ENCODE measurements at places on chromosomes 13 and 19. TPM values are rescaled to one million over a fixed set of nuclear protein-coding genes. Genes with fewer than 3 reads are reported as not detected.

Gene ZBTB32
- not detected for total RNA-seq

Gene RNF113B
- total RNA-seq: not detected

Gene TFPT
- total RNA-seq: 11.9 TPM

Gene NDUFA13
- total RNA-seq: 32.0 TPM

DNA sequence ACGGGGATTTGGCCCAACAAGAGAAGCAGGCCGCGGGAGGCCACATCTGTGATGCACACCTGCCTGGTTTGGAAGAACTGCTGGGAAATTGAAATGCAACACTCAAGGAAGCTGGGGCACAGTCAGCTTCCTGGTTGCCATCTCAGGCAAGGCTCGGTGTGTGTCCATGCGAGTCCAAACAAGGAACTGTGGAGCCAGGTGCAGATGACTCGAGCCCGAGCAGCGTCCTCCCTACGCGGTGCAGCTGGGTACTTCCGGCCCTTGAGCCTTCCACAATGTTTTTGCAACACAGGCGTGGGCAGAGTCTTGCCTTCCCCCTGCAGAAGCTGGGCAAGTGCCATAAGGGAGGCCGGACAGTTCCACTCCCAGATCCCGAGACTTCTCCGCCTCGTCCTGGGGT lies 94.6 kb downstream of the CRYL1 start:
- no peak for DNase-seq

Gene TEKTIP1
- 1.3 TPM for total RNA-seq

DNA sequence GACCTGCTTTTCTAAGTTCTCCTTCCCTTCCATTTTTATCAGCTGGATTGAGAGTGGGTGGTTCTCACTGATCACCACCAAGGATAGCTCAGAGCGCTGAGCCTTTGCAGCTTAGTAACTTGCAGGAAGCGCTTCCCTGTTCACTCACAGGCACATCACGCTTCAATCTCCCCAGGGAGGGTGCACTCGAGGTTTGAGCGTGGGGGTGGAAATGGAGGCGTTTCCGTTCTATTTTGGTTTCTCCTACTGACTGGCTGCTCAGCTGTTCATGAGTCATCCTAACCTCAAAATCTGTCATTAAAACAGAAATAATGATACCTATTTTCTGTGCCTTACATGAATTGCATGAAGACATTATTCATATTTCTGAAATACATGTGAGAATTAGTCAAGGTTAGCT lies 292.1 kb downstream of the SPRY2 start:
- DNase-seq: peak; percentile 79

GRCh38 chr13:98309569-98310335 lies 132.7 kb upstream of the RNF113B start:
- DNase-seq: no peak

Gene RFPL4AL1
- 2.3 TPM for total RNA-seq

Gene UBA52
- 242 TPM for total RNA-seq

Gene KLK3
- total RNA-seq: not detected

GRCh38 chr13:61258185-61258584 lies 157.5 kb downstream of the PCDH20 start:
- no peak for DNase-seq

Gene KCNN1
- total RNA-seq: not detected

Gene ACP5
- total RNA-seq: 8.0 TPM

- peak; percentile 97 for DNase-seq
Observed at GRCh38 chr19:8367327-8368001, 3.5 kb downstream of the ANGPTL4 start.

Gene SPACA6
- 16.3 TPM for total RNA-seq

DNA sequence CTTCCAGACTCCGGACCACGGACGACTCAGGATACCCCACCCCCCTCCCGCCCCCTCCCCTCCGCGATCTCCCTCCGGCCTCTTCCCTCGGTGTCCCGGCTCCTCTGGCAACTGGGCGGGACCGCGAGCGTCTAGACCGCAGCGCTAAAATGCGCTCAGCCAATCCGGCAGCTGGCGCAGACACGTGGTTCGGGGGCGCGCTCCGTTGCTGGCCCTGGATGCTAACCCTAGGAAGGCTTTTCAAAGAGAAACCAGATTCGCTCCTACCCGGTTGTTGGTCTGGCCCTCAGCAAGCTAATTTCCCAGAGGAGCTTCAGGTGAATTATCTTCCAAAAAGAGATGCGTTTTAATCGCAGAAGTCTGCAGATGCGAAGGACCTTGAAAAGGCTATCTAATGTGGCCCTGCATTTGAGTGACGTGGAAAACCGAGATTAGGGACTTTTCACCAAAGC lies at the start of gene DZIP1:
DZIP1 (minus strand) TSS at position 106 of the 452 bp plus-strand sequence. CDS start 2,677 bp downstream, outside the sequence.
- peak; percentile 79 for DNase-seq

DNA sequence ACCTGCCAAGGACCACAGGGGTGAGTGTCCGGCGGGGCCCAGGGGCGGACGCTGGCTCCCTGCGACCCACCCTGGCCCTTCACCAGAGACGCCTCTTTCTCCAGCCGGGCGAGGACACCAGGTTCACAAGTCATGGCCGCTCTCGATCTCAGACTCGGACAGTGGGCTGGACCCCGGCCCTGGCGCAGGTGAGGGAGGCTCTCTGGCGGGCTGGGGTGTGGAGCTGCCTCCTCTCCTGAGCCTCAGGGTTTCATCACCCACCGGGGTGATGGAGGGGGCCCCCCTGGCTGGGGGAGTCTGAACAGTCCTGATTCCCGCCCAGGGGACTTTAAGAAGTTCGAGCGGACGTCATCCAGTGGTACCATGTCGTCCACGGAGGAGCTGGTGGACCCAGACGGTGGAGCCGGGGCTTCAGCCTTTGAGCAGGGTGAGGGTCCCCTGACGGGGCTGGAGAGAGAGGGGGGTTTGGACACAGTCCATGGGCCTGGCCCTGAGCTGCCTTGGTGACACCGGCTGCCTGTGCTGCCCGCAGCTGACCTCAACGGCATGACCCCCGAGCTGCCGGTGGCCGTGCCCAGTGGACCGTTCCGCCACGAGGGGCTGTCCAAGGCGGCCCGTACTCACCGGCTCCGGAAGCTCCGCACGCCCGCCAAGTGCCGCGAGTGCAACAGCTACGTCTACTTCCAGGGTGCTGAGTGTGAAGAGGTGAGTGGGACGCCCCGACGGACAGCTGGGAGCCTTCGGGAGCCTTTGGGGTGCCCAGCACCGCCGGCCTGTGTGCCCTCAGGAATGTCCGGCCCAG lies 13.6 kb downstream of the ARHGAP45 start:
- no peak for DNase-seq

GRCh38 chr19:45772130-45772840 lies 3.2 kb upstream of the SIX5 start:
- DNase-seq: peak; percentile 62

DNA sequence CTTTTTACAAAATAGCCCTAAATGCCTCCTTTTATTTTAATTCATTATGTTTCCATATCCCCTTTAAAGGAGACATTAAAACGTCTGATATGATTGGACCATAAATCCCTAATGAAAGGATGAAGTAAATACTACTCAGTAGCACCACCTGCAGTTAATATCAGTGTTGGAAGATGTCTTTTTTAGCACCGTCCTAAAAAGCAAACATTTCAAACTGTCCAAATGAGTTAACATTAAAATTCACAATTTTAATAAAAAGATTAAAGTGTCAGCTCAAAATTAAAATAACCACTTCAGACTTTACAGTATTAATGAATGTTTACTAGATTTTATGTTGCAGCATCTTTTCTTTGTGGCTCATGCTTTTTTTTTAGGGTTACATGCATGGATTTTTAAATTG lies 12.3 kb downstream of the ZNF507 start:
- no peak for DNase-seq

Gene VSTM2B
- total RNA-seq: not detected

Data from body of pancreas (tissue), 4 donors.